Activated CD8-positive, alpha-beta memory T cell treated with anti-CD3 and anti-CD28 coated beads, Interleukin-2, amount 10 ng/mL, durations not matched to agents 7 days and 5 days (primary cell): ENCODE measurements at places on chromosomes 6 and 20. TPM values are rescaled to one million over a fixed set of nuclear protein-coding genes. Genes with fewer than 3 reads are reported as not detected.

CALHM6 gene
- 3.8 TPM for total RNA-seq

BRPF3 gene
- total RNA-seq = 13.4 TPM

COL12A1 gene
- not detected for total RNA-seq

BPI gene
- total RNA-seq = not detected

PNLDC1 gene
- 1.4 TPM for total RNA-seq

RSPO3 gene
- total RNA-seq = not detected

FAM162B gene
- not detected for total RNA-seq

NOX3 gene
- total RNA-seq = not detected

DNA sequence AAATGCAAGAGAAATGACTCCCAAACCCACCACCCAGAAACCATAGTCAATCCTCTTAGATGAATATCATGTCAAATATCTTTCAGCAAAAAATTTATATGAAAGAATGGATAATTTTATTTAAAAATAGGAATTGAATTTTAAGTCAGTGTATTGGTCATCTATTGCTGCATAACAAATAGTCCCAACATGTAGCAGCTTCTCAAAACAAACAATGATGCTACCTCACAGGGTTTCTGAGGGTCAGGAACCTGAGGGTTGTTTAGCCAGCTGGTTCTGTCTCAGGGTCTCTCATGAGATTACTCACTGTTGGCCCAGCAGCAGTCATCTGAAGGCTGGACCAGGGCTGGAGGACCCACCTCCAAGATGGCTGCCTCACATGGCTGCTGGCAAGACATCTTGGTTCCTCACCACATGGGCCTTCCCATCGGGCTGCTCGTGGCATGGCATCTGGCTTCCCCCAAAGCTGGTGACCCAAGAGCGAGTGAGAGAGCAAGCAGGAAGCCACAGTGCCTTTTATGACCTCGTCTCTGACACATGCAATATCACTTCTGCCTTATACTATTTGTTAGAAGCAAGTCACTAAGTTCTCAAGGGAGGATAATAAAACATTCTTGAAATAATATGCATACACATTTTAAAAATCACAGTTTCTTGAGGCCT, 36.3 kb downstream of the BANF2 start:
- DNase-seq = no peak
- H3K36me3 ChIP-seq = no peaks in the 10 kb centered on the region
- H3K4me1 ChIP-seq = no peaks in the 10 kb centered on the region
- no peak overlapping the region for H3K4me3 ChIP-seq

DNA sequence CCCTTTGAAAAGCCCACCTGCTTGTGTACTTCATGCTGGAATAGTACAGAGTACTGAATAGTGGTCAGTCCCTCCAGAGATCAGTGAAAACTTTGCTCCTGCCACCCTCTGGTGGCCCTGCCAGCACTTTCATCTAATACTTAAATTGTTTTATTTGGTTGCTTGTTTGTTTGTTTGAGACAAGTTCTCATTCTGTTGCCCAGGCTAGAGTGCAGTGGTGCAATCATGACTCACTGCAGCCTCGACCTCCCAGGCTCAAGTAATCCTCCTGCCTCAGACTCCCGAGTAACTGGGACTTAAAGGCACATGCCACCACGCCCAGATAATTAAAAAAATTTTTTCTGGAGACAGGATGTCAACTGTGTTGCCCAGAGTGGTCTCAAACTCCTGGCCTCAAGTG, 9.1 kb downstream of the FAM83D start:
- no peak for DNase-seq
- peaks cover 35% of the 10 kb centered on the region for H3K36me3 ChIP-seq

DNA sequence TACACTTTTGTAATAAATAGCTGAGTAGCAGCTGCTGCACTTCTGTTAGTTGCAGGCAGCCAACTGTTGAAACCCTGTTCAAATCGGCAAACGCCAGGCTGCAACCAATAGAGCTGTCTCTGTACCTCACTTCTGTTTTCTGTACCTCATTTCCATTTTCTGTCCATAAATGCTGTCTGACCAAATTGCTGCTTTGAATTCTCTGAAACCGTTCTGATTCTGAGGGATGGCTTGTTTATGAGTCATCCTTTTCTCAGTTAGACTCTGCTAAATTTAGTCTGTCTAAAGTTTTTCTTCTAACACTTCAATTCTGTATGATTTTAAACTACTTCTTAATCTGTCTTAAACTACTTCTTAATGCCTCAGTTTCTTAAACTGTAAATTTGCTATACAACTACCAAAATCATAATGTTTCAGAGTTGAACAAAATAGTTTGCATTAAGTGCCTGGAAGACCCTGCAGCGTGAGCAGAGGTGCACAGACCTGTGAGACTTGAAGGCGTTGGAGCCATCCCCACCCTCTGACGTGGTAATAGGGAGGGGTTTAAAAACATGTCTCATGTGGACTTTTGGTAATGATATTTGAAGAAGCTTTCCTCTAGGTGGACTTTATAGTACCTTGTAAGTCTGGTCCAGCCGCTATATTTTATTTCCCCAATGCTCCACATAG, 9.6 kb downstream of the BTNL2 start:
- H3K4me3 ChIP-seq = no peak overlapping the region
- peak overlapping the region; percentile 50 for H3K27ac ChIP-seq
- H3K27me3 ChIP-seq = peaks cover 40% of the 10 kb centered on the region

GRCh38 chr6:410555-411395, 19.2 kb downstream of the IRF4 start:
- H3K4me1 ChIP-seq = peaks cover 34% of the 10 kb centered on the region
- no peaks in the 10 kb centered on the region for H3K27me3 ChIP-seq
- peak overlapping the region; percentile 14 for H3K27ac ChIP-seq
- peak; percentile 36 for DNase-seq
- H3K36me3 ChIP-seq = peaks cover 84% of the 10 kb centered on the region

- no peak overlapping the region for H3K27ac ChIP-seq
- no peaks in the 10 kb centered on the region for H3K36me3 ChIP-seq
- DNase-seq = no peak
- no peak overlapping the region for H3K4me3 ChIP-seq
- no peaks in the 10 kb centered on the region for H3K4me1 ChIP-seq
Measured at GRCh38 chr6:6399568-6399967, 79.1 kb upstream of the F13A1 start.

DNA sequence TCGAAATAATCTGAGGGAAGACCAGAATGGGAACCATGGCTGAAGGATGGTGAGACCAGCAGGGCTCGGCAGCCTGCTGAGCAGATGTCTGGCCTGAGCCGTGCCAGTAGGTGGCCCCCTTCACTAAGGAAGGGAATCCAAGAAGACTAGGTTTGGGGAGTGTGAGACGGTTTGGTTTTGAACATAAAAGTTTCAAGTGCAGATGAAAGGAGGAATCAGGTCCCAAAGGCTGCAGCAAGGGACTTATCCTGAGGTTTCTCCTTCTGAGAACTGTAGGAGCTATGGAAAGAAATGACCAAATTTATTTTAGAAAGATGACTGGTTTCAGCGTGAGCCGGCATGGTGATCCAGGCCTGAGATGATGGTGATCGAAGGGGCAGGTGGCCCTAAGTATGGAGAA, 4.6 kb upstream of the OSER1 start:
- peaks cover 55% of the 10 kb centered on the region for H3K4me1 ChIP-seq
- no peak overlapping the region for H3K27ac ChIP-seq
- no peak overlapping the region for H3K4me3 ChIP-seq
- peaks cover 2% of the 10 kb centered on the region for H3K27me3 ChIP-seq
- DNase-seq = peak; percentile 84

- no peaks in the 10 kb centered on the region for H3K4me1 ChIP-seq
- no peak overlapping the region for H3K27ac ChIP-seq
- no peaks in the 10 kb centered on the region for H3K36me3 ChIP-seq
- H3K4me3 ChIP-seq = no peak overlapping the region
Measured at GRCh38 chr20:33463332-33464101, 20.0 kb upstream of the SNTA1 start.

- no peak for DNase-seq
- H3K36me3 ChIP-seq = no peaks in the 10 kb centered on the region
- no peak overlapping the region for H3K27ac ChIP-seq
- peaks cover 8% of the 10 kb centered on the region for H3K4me1 ChIP-seq
Measured at GRCh38 chr6:17584241-17584803, 15.8 kb upstream of the FAM8A1 start.

GRCh38 chr6:25998379-25998778, 35.8 kb downstream of the TRIM38 start:
- no peak overlapping the region for H3K27ac ChIP-seq
- H3K27me3 ChIP-seq = no peaks in the 10 kb centered on the region
- DNase-seq = no peak
- H3K4me3 ChIP-seq = no peak overlapping the region

DNA sequence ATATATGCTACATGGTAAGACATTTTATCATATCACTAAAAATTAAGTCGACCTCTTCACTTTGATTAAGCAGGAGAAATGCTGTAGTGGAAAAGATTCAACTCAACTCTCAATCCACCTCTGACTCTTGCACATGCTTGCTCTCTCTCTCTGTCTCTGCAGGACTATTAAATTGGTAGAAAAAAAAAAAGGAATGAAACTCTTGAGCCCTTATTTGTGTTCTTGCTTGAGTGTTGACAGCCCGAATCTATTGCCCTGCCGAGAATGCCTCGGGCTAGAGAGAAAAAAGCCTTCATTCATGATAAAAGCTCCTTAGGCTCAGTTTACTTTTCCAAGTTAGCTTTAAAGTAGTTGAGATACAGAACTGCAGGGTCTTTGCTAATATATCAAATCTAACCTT, 722.2 kb downstream of the PRKN start:
- H3K36me3 ChIP-seq = no peaks in the 10 kb centered on the region
- no peak for DNase-seq
- H3K27me3 ChIP-seq = no peaks in the 10 kb centered on the region
- no peak overlapping the region for H3K27ac ChIP-seq
- H3K4me3 ChIP-seq = no peak overlapping the region

GRCh38 chr6:51855310-51856082, 231.9 kb downstream of the PKHD1 start:
- DNase-seq = no peak
- no peak overlapping the region for H3K4me3 ChIP-seq
- H3K27me3 ChIP-seq = no peaks in the 10 kb centered on the region
- no peaks in the 10 kb centered on the region for H3K36me3 ChIP-seq
- H3K27ac ChIP-seq = no peak overlapping the region
- no peaks in the 10 kb centered on the region for H3K4me1 ChIP-seq

GRCh38 chr20:9392892-9393857, 121.2 kb upstream of the LAMP5 start:
- H3K27ac ChIP-seq = no peak overlapping the region
- no peaks in the 10 kb centered on the region for H3K36me3 ChIP-seq
- H3K4me3 ChIP-seq = no peak overlapping the region
- DNase-seq = no peak
- no peaks in the 10 kb centered on the region for H3K27me3 ChIP-seq

DNA sequence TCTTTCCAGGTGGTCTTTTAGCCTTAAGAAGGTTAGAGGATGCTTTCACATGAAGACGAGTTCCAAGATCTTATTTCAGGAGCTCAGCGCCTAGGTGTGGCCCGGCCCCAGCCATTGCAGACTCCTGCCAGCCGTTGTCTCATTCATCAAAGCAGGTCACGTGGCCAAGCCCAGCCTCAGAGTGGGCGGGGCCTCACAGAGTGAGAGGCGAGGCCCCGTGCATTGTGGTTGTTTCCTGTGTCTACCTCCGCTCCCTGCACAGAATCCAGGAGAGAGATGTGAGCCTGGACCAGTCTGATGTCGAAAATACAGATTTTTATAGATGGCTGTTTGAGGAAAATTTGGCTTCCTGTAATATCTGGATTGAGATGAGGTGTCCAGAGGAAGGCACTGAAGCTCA, 49.2 kb upstream of the CST5 start:
- H3K36me3 ChIP-seq = no peaks in the 10 kb centered on the region
- no peak overlapping the region for H3K4me3 ChIP-seq
- H3K27ac ChIP-seq = no peak overlapping the region
- peaks cover 2% of the 10 kb centered on the region for H3K27me3 ChIP-seq
- H3K4me1 ChIP-seq = peaks cover 18% of the 10 kb centered on the region

- DNase-seq = no peak
- H3K4me1 ChIP-seq = no peaks in the 10 kb centered on the region
- no peak overlapping the region for H3K27ac ChIP-seq
- no peaks in the 10 kb centered on the region for H3K36me3 ChIP-seq
- H3K4me3 ChIP-seq = no peak overlapping the region
Measured at GRCh38 chr6:125700581-125701353, 48.7 kb upstream of the HEY2 start.

- no peak overlapping the region for H3K4me3 ChIP-seq
- H3K27me3 ChIP-seq = no peaks in the 10 kb centered on the region
- DNase-seq = no peak
- peaks cover 18% of the 10 kb centered on the region for H3K36me3 ChIP-seq
- H3K27ac ChIP-seq = no peak overlapping the region
- H3K4me1 ChIP-seq = peaks cover 57% of the 10 kb centered on the region
Measured at GRCh38 chr20:48794360-48794759, 33.4 kb downstream of the PREX1 start.

DNA sequence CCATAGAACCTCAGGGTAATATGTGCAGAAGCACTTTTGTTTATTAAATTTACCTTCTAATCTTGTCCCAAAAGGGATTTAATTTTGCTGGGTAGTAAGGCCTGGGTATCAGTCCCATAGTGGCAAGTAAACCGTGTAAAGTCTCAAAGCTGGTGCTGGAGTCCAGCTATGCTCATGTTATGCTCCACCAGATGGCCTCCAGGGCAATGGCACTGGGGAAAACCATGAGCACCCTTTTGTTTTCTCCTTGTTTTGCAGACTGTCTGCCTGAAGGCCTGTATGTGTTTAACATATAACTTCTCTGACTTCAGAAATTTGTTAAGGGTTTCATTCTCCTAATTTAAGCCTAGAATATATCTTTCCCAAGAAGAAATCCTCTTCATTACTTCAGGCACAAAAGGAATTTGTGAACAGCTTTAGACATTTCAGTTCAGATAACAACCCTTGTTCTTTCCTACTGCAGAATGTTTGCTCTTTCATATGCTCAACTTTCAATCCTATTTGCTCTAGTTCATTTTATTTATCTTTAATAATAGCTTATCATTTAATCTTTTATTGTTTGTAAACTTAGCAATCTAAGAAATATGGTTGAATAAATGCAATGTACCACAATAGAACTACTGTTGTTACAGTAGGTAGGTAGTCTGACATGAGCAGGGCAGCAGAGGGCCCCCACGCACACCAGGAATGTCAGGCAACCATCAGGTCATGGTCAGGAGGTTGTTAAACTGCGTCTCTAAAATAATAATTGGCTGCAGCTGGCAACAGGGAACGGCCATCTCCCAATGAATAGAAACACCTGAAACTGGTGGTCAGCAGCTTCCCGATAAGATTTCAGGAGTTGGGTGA, 162.8 kb downstream of the TENT5A start:
- H3K27ac ChIP-seq = no peak overlapping the region
- no peaks in the 10 kb centered on the region for H3K36me3 ChIP-seq
- no peaks in the 10 kb centered on the region for H3K27me3 ChIP-seq

DNA sequence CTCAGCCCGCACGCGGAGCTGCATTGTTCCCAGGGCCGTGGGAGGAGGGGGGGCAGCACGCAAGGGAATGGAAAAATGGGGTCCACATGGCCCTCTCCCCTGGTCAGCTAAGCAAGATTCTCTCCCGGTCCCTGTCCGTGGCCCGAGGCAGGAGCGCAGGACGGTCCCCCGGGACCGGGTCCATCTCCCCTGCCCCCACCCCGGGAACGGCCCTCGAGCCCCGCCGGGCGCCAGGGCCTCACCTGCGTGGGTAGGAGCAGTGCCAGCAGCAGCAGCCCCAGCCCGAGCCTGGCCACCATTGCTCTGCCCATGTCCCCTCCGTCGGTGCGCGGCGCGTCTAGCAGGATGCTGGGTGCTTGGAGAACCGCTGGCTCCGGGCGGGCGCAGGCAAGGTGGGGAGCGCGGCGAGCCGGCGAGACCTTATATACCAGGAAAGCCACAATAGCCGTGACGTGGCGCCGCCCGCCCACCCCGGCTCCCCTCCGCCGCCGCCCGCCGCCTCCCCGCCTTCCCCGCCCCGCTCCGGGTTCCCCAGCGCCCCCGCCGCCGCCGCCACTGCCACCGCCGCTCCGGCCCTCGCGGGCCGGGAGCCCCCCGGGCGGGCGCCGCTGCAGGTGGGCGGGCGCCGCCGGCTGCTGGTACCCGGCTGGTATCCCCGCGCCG, at the start of gene CD24:
CD24 (minus strand) TSS at position 394 of the 663 bp plus-strand sequence; CDS start at position 311, 83 bp downstream.
- no peak for DNase-seq
- H3K4me3 ChIP-seq = peak within 1 kb of the TSS; percentile 43
- peaks cover 10% of the 10 kb centered on the region for H3K4me1 ChIP-seq
- peaks cover 1% of the 10 kb centered on the region for H3K36me3 ChIP-seq
